ENCODE measurements at places on chromosomes 2 and 18.

GRCh38 chr2:127695491-127696472 lies 5.5 kb upstream of the SFT2D3 start:
- no peak for DNase-seq

GRCh38 chr2:31442376-31442775 lies 27.8 kb upstream of the XDH start:
- DNase-seq: no peak

DNA sequence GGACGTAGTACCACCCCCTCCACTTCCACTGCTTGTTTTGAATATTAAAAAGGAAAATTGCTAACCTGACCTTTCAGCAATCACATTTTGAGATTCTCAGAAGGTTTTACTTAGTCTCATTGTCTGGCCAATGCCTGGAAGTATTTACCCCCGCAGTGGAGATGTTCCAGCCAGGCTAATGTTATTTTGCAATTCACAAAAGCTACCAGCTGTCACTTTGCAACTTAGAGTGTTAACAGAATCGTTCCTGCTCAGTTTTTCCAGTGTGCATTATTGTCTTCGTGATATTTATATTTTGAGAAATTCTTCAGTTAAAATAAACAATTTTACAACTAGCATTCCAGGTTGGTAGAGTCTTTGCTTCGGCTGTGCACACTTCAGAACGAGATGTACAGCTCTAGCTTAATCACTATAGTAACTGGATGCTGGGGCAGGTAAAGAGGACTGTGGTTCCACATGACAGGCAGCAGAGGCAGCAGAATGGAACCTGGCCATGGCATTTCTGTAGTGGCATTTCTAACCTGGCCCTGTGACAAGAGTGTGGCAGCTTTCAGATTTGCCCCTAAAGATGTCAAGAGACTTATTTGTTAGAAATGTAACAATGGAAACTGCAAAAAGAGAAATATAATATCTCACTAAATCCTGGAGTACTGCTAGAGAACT lies 85.1 kb downstream of the DTNA start:
- DNase-seq: no peak

DNA sequence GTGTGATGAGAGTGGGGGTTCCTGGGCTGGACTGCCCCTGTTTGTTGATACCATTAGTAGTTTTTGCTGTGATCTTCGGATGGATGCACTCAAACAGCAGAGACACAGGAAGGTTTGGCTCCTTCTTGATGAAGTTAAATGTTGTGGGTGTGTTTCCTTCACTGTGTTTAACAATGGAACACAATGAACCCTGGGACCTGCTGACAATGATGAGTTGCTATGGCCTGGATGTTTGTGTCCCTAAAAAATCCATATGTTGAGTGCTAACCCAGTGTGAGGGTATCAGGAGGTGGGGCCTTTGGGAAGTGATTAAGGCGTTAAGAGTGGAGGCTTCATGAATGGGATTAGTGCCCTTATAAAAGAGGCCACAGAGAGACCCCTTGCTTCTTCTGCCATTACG lies 237.4 kb upstream of the HS6ST1 start:
- no peak for DNase-seq

DNA sequence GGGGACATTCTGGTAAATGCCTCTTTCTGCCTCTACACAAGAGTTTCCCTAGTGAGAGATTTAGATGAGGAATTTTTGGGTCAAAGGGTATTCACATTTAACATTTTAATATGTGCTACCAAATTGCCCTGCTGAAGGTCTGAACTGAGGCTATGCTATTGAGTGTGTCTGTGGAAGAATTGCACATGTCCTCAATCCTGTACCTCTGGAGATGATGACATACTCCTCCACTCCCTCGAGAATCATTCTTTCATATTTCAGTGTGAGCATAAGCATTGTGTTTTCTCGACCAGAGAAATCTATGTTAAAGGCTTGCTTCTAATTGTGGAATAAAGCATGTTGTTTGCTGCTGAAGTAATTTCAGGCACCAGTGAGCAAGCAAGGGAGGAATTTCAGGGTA lies 110.5 kb downstream of the TSN start:
- no peak for DNase-seq

DNA sequence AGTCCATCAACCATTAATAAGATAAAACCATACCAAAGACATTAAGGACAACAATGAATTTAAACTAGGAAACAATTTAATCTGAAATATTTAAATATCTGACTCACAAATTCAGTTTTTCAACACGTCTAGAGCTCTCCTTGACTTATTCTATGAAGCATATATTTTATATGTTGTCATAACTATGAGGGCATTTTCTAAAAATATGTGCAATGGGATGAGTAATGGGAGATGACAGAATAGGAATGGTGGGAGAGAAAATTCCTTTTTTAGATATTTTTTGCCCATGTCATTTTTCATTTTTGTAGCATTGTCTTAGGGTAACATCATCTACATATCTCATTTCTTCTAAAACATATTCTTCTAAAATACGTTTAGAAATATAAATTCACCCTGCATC lies 79.2 kb upstream of the CDH2 start:
- no peak for DNase-seq

DNA sequence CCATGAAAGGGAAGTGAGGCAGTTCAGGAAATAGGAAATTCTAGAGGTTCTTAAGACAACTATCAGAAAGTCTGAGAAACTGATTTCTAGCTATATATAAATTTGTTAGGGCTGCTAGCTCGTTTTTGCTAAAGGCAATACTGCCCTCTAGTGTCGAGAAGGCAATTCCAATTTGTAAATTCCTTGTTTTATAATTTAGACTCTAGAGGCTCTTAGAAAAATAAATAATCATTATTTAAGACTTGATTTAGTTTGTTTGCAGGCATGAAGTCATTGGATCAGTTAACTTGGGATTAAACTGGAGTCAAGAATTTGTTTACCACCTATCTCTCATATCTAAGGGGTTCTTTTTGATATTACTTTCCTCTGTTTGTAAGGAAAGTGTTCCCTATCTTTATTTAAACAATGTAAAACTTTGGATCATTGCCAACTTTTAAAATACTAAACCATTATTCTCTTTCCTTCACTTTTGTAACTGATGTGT lies 66.2 kb downstream of the ACVR2A start:
- DNase-seq: peak; percentile 16

- DNase-seq: no peak
Observed at GRCh38 chr2:102662833-102663232, 43.5 kb downstream of the SLC9A2 start.

DNA sequence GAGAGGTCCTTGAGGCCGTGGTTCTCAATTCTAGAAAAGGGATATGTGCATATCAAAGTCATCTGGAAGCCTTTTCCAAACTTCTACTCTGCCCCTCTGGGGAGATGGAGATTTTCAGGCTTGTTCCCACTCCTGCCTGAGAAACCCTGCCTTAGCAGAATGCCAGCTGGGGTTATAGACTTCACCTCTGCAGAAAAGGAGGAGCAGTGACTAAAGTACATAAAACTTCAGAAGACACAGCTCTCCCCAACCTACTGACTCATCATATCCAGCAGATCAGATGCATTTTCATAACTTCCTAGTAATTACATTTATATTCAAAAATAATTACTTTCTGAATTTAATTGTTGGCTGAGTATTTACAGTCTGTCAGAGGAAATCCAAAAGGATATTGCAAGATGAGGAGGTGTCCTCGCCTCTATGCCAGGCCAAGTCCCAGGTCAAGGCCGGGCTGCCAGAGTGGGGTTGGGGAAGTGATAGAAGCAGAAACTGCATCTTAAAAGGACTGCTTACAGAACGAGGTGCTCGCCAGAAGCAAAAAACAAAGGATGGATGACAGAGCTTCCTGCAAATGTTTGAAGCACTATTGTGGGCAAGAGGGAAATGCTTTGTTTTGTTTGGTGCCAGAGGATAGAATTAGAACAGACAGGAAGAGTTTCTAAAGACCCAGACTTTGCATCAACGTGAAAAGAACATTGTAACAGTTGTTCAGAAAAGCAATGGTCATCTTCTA lies 75.6 kb upstream of the APCDD1 start:
- no peak for DNase-seq

GRCh38 chr18:23068570-23069310 lies 66.5 kb upstream of the CABLES1 start:
- no peak for DNase-seq

GRCh38 chr2:80706541-80706940 lies 402.0 kb upstream of the LRRTM1 start:
- no peak for DNase-seq

DNA sequence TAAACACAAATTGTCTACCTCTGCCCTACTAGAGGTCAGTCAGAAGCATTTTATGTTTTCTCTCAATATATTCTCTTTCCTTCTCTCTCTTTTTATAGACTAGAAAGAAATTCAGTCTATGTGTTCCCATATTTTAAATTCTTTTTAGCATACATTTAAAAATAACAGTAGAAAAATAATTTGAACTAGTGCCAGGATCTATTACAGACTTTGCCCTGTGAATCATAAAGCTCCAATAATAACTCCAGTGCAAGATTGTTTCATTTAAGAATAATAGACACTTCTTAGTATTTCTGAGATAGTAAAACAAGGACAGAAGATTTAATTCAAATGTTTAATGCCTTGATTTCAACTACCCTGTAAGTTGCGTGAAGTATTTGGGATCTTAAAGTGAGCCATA lies 60.1 kb downstream of the ITGB6 start:
- DNase-seq: no peak

DNA sequence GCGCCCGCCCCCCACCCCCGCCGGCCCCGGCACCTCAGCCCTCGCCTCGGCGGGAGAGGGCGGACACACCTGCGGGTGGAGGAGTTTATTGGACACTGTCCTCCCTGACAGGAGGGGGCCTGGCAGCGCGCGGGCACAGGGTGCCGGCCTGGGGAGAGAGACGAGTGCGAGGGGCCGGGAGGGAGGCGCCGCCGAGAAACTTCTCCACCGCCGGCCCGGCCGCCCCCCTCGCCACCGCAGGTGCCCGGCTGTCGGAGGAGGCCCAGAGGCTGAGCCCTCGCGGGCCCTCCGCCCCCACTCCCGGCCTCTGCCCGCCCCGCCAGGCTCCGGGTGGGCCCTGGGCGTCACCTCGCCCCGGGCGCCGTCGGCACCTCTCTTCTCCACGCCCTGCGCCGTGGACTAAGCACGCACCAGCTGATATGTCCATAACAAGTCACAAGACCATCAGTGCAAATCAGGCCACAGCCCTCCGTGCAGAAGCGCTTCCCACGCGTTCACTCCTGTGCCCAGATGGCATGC lies 311.3 kb downstream of the CELF4 start:
- no peak for DNase-seq

DNA sequence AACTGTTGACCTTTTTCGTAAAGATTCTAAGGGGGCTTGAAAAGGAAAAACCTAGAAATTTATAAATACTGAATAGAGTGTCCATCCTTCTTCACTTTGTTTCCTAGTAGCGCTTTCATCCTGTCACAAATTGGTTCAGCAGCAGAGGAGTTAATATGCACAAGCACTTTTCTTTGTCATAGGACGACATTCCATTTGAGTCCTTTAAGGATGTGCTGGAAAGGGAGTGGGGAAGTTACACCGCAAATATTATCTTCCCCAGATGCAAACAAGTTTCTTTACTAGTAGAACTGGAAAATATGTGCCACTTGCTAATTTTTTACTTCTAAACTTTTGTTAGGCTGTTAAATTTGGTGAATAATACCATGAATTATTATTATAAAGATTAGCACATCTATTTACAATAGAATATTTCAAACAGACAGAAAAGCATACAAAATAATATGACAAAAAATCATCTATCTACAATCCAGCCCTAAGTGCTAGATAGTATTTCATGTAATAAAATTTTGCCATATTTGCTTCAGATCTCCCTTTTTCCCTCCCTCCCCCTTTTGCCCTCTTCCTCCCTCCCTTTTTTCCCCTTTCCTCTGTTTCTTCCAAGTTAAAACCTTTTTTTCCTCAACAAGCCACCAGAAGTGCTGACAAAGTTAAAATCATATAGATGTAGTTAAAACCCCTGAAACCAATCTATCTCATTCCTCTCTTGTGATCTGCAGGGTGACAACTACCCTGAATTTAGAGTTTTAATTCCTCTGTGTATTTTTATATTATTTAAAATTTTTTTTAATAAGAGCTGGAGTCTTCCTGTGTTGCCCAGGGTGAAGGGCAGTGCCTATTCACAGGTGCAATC lies 50.5 kb upstream of the MAP4K3 start:
- no peak for DNase-seq

GRCh38 chr2:85063981-85064599 lies 69.1 kb upstream of the TCF7L1 start:
- DNase-seq: no peak

GRCh38 chr2:9434489-9434888 lies 11.0 kb downstream of the CPSF3 start:
- no peak for DNase-seq

GRCh38 chr2:15973481-15974401 lies 33.4 kb downstream of the MYCN start:
- DNase-seq: no peak

GRCh38 chr18:24019641-24020331 lies 5.2 kb downstream of the TTC39C start:
- DNase-seq: peak; percentile 38

DNA sequence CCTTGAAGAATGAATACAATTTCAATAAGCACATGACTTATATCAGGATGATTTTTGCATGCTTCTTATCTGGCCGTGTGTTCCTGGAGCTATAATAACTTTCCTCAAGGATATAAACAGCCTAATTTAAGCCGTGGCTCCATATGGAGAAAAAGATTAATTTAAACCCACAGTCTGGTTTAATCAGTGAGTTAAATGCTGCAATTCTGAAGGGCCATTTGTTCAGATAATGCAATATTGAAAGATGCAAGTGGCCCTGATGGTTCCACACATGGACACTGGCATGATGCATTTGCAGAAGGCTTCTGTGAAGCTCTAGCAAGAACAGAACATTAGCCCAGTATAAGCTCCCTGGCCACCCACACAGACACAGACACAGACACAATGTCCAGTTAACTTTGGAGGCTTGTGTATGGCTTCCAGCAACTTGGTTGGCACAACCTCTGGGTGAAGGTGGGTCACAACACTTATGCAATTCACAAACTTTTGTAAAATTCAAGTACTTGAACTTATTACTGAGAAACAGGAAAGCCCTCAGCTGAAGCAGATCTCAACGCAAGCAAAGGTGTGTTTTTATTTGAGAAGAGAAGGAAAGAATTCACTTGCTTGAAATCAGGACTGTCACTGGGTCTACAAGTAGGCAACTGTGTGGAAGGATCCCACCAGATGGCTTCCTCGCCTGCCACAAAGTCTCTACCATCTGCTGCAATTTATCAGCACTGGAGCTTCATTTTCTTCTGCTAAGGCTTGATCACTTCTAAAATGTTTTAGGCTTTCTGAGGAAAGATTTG lies 63.3 kb downstream of the MDH1 start:
- no peak for DNase-seq

DNA sequence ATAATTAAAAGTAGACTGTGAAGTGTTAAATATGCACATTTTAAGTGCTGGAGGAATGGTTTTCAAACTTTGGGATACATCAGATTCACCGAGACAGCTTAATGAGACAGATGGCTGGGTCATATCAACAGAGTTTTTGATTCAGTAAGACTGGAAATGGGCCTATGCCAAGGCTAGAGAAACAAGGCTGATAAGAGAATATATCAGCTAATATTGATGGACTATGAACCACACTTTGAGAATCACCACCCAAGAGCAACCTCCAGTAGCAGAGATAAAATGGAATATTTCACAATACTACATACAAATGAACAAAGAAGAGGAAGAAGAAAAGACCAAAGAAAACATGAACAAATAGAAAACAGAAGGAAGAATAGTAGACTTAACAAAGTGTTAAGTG lies 450.2 kb upstream of the KLHL29 start:
- no peak for DNase-seq

- no peak for DNase-seq
Observed at GRCh38 chr18:10771053-10771709, 245.4 kb downstream of the NAPG start.

- DNase-seq: no peak
Observed at GRCh38 chr2:16485251-16485650, 180.4 kb downstream of the CYRIA start.

- no peak for DNase-seq
Observed at GRCh38 chr2:241865957-241866789, 3.4 kb upstream of the RTP5 start.

Measured in activated CD8-positive, alpha-beta memory T cell treated with anti-CD3 and anti-CD28 coated beads, Interleukin-2, amount 50 U/mL, for 4 hours (primary cell).